ENCODE measurements at places on chromosomes 3 and 15. TPM values are rescaled to one million over a fixed set of nuclear protein-coding genes. Genes with fewer than 3 reads are reported as not detected.

The UACA gene
- 24.7 TPM for polyA plus RNA-seq

DNA sequence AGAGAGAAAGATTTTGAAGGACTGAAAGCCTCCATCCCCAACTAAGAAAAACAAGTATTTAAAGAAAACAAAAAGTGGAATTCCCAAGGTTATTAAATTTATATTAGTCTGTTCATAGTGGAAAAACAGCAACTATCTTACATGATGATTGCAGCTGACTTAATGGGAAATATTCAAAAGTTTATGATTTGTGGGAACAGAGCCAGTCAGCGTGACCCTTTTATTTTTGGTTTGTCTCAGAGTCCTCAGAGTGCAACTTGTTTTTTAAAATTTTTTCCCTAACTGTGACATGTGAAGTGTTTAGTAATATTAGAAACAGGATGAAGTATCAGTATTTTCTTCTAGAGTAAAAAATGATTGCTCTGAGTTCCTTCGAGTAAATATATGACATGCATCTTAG lies 441.9 kb upstream of the MCTP2 start:
- DNase-seq = no peak

- peak; percentile 41 for DNase-seq
Measured at GRCh38 chr15:72195101-72195511, 2.5 kb downstream of the GRAMD2A start.

DNA sequence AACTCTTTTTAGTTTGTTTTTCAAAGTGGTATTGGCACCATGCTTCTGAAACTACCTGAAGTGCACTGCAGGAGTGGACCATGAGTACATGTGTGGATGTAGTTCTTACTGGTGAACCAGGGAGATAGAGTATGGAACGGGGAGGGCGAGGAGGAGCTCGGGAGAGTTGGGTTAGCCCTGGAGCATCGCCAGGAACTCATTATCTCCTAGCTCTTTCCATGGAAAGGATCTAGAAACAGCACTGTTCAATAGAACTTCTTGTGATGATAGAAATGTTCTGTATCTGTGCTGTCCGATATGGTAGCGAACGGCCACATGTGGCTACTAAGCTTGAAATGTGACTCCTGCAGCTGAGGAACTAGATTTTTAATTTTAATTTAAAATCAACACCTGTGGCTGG lies 47.3 kb downstream of the VGLL4 start:
- DNase-seq = no peak

The ZNF80 gene
- not detected for polyA plus RNA-seq

The SKOR1 gene
- polyA plus RNA-seq = 0.46 TPM

DNA sequence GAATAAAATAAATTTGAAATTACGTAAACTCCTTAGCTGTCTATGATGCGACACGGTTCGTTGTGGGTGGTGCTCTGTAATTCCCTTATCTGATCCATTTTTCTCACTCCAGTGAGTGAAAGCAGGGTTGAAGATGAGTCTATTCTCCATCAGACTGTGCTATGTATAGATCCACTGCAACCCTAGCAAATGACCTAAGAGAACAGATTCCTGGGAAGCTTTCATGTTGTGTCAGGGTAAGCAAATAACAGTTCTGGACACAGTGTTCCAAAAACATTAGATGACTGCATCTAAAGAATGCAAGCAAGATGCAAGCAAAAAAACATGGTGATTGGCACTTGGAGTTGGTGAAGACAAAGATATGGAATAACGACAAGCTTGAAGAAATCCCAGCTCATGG lies 239.3 kb downstream of the SLC9A9 start:
- DNase-seq = no peak

DNA sequence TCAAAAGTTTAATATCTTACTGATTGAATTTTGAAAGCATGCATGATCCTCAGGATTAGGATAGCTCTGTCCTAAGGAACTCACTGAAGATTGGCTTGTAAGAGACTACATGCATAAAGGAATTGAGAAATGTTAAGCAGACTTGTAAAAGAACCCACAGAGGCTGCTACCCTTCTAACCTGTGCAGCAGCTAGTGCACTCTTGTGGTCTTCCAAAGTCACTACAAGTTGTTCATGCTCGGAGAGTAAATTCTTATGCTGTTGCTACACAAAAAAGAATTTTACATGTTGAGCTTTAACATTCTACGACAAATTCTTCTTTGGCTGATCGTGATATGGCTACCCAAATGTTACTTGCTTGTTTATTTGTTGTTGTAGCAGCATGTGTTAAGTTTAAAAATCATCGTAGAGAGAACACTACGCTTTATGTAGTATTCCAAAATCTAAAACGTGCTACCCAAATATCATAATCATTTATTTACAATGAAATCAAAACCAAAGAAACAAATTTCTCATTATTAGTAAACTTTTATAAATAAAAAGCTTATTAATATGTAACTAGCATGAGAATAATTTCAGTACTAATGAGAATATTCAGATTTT lies 55.0 kb downstream of the GOLIM4 start:
- DNase-seq = no peak

The RLBP1 gene
- polyA plus RNA-seq = not detected

GRCh38 chr3:194489736-194490612 lies 3.2 kb upstream of the ATP13A3 start:
- DNase-seq = no peak
